NCI-H1105 treated with DMSO at 0.1 percent for 48 hours (cell line): ENCODE measurements at places on chromosomes 7 and 10.

DNA sequence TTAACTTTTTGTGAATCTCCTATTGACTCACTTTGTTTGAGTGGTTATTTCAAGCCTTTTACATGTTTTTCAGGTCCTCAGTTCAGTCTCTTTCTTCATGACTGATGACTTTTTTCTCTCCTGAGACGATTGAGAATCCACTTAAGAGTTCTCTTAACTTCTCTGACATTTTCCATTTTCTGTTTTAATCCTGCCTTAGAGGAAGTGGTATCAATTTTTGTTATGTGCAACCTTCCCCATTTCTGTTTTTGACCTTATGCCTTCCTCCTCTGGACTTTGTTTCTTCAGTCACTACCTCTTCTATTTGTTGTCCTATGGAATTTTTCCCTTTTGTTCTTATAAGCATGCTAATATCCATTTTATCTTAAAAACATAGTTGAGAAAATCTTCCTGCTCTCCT lies 2.4 kb downstream of the PSMC2 start:
- DNase-seq: no peak

- no peak for DNase-seq
These were observed at the start of gene SSMEM1 for GRCh38 chr7:130207642-130208041. TSS of gene SSMEM1 (plus strand) at chr7:130207860. CDS start at chr7:130207911, 51 bp downstream.

DNA sequence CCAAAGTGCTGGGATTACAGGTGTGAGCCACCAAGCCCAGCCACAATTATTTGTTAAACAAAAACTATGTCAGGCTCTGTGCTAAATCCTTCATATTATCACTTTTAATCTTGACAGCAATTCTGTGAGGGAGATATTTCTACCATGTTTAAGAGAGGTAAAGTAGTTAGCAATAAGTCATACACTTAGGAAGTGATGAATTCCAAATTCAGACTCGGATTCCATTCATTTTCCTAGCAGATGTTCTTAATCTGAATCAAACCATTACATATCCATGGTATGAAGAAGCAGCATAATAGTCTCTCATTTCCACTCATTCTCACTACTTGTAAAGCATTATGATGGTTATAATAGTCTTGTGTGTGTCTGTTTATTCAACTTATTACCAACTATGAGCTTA lies 2.9 kb upstream of the CD36 start:
- DNase-seq: no peak

- no peak for DNase-seq
These were observed 161.6 kb downstream of the BAMBI start for GRCh38 chr10:28838908-28839307.

GRCh38 chr10:75466886-75467285 lies 35.5 kb downstream of the LRMDA start:
- DNase-seq: no peak

- DNase-seq: no peak
These were observed 109.3 kb downstream of the TCF7L2 start for GRCh38 chr10:113059371-113059780.

- DNase-seq: no peak
These were observed 9.6 kb upstream of the VIPR2 start for GRCh38 chr7:159154243-159154642.

DNA sequence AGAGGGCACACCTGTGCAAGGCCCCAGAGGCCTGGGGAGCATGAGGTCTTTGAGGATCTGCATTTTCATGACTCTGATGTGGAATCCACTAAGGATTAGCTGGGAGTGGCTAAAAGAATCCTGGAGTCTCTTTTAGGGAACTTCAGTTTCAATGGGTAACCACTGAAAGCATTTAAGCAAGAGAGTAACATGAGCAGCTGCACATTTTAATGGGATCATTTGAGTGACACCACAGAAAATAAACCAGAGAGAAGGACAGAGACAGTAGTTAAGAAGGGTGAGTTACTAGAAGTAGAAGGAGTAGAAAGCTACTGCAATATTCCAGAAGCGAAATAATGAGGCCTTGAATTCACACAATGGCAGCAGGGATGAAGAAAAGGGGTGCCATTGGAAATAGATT lies 5.2 kb downstream of the GOT1 start:
- no peak for DNase-seq

GRCh38 chr7:11726794-11727155 lies 105.2 kb downstream of the THSD7A start:
- no peak for DNase-seq

GRCh38 chr10:60808036-60808435 lies 29.8 kb downstream of the CDK1 start:
- no peak for DNase-seq

- no peak for DNase-seq
These were observed 131.2 kb downstream of the RALA start for GRCh38 chr7:39754326-39755120.

- no peak for DNase-seq
These were observed 57.2 kb upstream of the STRIP2 start for GRCh38 chr7:129376778-129377700.

DNA sequence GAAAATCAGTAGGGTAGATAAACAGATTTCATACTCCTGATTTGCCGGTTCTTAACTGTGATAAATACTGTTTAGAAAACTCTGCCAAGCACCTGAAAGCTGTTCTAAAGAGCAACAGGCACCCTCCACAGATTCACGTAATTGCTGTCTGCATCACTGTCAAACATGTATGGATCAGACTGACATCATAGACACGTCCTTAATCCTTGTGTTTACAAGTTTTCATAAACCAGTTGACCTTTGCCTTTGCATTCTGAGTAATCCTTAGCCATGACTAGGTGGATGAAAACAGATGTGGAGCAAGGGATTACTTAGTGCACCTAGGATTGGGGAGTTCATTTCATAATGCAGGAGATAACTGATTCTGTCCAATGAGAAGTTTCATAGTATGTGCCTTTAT lies 41.6 kb downstream of the SLC39A12 start:
- no peak for DNase-seq

- DNase-seq: peak; percentile 3
These were observed 115.9 kb upstream of the ADAM12 start for GRCh38 chr10:126504063-126504760.

GRCh38 chr10:11604865-11605650 lies 6.4 kb downstream of the USP6NL start:
- DNase-seq: no peak

DNA sequence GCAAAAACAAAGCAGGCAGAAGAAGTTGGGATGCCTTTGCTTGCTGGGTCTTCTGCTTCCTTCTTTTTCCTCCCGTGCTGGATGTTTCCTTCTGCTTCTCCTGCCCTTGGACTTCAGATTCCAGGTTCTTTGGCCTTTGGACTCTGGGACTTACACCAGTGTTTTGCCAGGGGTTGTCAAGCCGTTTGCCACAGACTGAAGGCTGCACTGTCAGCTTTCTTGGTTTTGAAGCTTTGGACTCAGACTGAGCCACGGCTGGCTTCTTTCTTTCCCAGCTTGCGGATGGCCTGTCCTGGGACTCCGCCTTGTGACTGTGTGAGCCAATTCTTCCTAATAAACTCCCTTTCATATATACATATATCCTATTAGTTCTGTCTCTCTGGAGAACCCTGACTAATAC lies 11.3 kb upstream of the LCOR start:
- DNase-seq: no peak

DNA sequence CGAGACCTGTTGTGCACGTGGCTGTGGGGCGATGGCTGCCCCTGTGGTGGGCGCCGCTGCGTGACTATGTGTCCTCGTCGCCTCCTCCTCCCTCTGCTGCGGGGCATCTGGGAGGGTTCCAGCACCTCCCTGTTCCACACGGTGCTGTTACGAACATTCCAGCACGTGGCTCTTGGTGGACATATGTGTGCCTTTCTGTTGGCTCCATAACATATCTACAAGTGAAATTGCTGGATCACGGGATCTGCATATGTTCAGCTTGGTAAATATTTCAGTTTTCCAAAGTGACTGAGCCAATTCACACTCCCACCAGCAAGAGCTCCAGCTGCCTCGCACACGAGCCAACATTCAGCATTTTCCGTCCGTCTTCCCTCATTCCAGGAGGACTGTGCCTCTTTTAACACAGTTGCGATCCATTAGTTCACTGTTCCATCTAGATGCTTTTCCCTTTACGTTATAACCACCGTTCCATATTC lies 25.1 kb downstream of the SNX8 start:
- DNase-seq: no peak

DNA sequence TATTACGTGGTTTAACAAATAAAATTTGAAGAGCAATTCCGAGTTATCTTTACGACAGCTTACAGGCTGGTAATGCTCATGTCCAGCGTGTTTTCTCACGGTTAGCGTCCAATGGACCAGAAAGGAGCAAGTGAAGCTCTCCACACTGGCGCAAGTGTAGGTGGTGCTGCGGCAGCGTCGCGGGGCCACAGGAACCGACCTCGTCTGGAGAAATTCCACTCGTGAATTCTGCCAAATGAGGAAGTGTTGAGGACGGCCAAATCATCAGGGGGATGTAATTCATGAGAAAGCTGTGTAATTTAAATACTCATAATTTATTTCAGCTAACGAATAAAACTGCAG lies 350 bp upstream of the ZNF37A start:
- DNase-seq: no peak

- DNase-seq: no peak
These were observed 135.9 kb downstream of the PCDH15 start for GRCh38 chr10:54665095-54665494.

DNA sequence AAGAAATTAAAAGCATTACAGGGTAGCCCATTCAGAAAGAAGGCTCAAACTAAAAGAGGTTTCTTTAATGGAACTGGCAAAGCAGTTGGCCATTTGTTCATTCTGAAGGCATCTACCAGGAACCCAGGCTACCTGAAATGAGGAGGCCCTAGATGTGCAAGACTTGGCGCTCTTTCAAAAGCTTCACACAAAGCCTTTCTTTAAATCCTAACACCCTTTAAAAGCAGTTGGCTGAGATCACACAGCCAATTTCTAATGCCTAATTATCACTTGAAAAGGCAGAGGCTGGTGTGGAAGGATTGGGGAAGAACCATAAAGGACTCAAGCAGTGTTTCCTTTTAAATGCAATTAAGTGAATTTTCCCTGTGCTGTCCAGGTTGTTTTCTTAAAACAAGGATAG lies 23.2 kb downstream of the PPP1R17 start:
- peak; percentile 34 for DNase-seq

DNA sequence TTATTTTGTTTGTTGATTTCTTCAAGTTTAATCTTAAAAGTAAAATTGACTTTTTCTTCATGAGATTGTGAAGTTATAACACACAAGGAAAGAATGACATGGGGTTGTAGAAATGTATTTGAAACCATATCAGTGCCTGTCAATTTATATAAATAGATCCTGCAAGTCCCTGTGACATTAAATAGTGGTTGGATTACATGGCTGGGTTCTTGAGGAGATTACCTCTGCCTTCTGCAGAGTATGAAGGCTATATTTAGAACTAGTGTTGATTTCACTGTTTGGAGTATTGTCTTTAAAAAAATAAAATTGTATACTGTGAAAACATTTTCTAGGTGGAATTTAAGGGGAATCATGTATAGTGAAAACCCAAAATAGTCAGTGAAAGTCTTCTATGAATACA lies 385.8 kb upstream of the SMIM30 start:
- DNase-seq: no peak

GRCh38 chr10:128940081-128940480 lies 527.0 kb upstream of the MGMT start:
- no peak for DNase-seq

DNA sequence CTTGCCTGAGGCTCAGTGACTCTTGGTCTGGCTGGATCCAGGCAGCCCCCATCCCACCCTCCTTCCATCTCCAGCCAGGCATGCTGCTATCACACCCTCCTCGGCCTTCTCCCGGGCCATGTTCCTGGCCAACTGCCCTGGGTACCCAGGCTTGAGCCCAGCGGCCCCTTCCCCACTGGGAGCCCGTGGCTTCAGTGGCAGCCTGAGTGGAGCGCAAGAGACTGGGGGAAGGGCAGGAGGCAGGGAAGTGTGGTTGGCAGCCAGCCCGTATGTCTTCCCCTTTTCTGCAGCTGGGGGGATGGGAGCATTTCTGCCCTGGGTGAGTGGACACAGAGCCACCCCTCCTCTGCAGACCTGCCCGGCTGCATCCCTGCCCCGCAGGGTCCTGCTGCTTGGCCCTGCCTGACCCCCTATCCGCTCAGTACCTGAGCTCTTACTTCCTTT lies 148.5 kb downstream of the ARHGAP22 start:
- peak; percentile 2 for DNase-seq

DNA sequence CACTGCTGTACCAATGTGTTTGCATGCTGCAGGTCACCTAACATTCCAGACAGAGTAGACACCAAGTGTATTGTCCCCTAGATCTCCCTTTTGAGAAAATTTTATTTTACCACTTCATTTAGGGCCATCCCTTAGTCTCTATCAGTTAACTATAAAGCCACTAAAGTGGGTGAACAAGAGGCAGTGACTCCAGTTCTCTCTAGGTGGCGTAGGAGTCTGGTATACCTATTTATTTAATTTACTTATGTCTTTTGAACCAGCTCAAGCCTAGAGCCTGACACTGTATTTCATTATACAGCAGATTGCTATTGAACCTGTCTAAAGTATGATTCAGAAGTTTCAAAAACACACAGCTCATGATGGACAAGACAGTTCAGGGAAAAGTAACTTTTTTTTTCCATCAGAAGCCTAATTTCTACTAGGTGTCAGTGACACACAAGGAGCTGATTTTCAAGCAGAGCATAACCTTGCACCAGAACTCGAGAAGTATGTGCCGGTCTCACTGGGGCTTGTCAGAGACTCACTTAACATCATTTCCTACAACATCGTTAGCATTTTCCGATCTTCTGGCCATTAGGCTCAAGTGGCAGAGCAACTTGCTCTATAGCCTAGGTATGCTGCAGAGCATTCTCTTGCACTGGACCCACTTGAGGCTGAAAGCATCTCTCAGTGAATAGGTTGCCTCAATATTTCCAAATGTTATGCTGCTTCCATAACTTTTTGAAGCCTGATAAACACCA lies 175.4 kb downstream of the CDC14C start:
- no peak for DNase-seq

DNA sequence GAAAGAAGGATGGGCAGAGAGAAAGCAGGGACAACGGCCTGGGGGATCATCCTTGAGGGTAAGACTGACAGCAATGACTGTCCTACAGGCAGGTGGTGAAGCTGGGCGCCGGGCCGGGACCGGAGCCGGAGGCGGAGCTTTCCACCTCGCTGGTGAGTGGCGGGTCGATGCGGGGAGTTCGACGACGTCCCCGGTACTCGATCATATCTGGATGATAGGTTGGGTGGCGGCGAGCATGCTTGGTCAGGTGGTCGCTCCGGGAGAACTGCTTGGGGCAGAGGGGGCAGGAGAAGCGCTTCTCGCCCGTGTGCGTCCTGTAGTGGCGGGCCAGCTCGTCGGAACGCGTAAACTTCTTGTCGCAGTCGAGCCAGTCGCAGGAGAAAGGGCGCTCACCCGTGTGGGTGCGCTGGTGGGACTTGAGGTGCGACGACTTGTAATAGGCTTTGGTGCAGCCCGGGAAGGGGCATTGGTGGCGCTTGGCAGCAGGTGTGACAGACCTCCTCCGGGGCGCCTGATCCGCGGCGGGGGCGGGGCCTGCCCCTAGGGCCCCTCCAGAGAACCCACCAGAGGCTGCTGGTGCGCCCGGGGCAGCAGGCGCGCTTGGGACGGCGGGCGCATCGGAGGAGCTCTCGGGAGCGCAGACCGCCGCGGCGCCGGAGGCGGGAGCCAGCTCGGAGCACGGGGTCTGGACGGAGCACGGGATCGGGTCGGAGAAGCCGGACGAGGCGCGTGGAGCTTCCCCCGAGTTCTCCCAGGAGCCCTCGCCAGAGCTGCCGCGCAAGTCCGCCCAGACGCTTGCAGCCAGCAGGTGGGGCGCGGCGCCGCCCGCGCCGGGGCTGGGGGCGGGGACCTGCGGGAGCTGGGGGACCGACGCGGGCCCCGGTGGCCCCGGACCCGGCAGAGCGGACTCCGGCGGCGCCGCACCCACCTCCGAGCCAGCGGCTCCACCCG lies 752 bp downstream of the KLF14 start:
- peak; percentile 50 for DNase-seq
